ENCODE measurements at places on chromosomes 4 and X. TPM values are rescaled to one million over a fixed set of nuclear protein-coding genes. Genes with fewer than 3 reads are reported as not detected.
A peak's percentile ranks its signal among the peaks of the same experiment; 100 is the strongest.

GDPD2 gene
- not detected for total RNA-seq

BTK gene
- not detected for total RNA-seq

CXCL1 gene
- 414 TPM for total RNA-seq

DNA sequence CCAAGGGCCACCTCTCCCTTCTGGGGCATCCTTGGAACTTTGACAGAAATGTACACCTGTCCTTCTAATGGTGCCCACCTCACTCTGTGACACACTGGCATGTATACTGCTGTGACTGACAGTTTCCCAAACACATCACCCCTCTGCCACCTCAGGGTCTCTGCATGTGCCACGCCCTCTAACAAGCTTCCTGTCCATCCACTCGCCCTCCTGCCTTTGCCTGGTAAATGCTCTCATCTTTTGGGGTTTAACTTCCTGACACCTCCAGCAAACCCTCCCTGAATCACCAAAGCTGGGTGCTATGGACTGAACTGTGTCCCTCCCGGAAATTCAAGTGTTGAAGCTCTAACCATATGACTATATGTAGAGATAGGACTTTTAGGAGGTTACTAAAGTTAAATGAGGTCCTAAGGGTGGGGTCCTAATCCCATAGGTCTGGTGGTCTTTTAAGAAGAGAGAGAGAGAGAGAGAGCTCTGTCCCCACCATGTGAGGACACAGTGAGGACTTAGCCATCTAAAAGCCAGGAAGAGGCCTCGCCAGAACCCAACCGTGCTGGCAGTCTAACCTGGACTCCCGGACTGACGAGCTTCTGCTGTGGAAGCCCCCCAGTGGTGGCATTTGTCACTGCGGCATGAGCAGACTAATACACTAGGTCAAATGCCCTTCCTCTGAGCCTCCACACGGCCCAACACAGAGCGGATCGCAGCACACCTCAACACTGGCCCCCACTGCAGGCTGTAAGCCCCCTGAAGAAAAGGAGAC, 95.6 kb downstream of the AFAP1 start:
- DNase-seq = peak; percentile 62

EPGN gene
- total RNA-seq = 0.40 TPM

DNA sequence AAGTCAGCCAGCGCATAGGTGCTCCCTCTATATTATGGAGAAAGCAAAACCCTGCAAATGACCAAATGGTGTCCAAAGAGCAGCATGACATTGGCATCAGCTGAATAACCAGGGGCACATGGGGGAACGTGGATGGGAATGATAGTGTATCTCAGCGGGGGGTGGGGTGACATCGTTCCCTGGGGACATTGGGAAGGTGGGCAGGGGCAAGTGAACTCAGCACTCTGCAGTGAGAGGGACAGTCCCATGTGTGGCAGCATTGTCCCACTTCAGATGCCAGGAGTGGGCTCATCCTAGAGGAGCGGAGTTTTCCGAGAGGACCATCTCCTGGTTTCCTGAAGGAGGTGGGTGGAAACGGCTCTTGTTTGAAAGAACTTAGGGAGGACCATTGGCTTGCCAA, 64.8 kb downstream of the NELFA start:
- DNase-seq = no peak

DNA sequence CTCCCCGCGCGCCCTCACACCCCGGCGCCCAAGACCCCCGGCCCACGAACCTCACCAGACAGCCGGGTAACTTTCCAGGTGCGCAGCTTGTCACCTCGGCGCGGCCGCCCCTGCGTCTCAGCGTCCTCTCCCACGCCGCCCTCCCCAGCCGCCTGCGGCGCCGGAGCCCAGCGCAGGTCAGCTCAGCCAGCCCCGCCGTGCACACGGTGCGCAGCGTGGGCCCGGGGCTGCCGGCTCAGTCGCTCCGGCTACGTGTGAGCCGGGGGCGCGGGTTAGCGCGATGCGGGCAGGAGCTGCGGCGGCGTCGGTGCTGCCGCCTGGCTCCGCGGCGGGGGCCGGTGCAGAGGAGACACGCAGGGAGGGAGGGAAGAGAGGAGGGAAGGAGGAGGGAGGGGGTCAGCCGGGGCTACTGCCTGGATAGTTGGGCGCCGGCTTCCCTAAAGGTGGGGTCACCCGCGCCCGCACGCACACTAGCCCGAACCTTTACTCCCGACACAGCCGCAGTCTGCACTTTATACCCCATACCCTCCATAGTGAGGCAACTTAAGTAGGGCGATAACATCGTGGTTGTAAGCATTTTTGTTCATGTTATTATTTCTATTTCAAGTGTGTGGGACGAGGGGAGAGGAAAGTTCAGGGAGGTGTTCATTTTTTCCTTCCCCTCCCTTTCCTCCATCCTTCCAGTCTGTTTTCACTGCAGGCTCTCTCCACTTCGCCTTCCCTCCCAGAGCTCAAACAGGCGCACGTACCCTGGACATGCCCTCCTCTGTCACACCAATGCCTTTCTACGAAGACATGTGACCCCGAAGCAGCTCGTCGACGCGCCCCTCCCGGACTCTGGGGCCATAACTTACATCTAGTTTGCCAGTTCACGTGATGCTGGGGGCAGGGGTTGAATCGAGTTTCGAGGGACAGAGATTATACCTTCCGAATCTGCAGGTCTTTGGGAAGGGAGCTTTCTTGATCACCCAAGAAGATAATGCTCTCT, at the start of gene PRKG2:
PRKG2 (minus strand) TSS at position 342 of the 988 bp plus-strand sequence. CDS start 10,175 bp downstream, outside the sequence.
- DNase-seq = peak; percentile 11

- DNase-seq = peak; percentile 5
These were observed 134.9 kb upstream of the LEF1 start for GRCh38 chr4:108303488-108304177.

NUDT11 gene
- total RNA-seq = 1.3 TPM

DNA sequence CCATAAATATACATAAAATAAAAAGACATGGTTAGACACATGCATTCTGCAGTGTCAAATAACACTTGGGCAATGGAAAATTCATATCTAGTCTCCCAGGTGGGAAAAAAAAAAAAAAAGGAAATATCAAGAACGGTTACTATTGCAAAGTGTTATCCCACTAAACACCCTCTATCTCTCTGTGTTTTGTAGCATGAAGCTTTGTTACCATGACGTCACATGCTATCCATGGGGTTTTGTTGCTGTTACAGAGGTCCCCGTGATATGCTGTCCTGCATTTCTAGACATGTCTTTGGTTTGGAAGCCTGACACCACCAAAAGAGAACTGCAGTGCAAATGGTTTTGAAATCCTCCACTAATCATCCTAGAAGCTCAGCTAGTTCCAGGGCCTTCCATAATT, 50.7 kb upstream of the TLR3 start:
- DNase-seq = no peak

- DNase-seq = no peak
These were observed 8.6 kb downstream of the LCORL start for GRCh38 chr4:18012807-18013462.

DNA sequence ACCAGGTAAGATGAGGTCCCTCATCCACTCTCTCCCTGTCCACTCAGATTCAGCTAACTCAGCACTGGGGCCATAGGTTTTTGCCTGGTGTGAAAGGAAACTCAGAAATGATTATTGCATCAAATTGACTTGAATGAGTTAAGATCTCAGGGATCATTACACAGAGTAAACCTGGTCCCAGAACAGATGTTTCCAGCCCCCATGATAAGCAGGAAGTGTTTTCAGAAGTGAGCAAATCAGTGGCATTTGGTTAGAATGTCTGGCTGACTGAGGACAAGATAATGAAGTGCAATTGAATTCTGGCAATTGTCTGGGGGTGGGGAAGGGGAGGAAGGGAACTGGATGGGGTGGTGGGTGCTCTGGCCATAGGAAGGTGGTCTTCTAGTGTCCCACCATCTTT, 108.0 kb downstream of the CHIC2 start:
- no peak for DNase-seq

KCND1 gene
- 9.7 TPM for total RNA-seq

SATL1 gene
- not detected for total RNA-seq

DNA sequence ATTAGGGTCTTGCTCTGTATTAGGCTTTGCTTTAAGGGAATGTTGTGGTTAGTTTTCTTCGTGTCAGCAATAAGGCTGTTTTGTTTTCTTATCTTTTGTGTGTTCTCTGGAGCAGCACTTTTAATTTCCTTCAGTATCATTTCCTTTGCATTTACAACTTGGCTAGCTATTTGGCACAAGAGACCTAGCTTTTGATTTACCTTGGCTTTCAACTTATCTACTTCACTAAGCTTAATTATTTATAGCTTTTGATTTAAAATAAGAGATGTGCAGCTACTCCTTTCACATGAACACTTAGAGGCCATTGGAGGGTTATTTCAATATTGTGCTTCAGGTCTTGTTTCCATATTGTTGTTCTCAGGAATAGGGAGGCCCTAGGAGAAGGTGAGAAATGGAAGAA, 68.2 kb downstream of the FAT4 start:
- no peak for DNase-seq

DNA sequence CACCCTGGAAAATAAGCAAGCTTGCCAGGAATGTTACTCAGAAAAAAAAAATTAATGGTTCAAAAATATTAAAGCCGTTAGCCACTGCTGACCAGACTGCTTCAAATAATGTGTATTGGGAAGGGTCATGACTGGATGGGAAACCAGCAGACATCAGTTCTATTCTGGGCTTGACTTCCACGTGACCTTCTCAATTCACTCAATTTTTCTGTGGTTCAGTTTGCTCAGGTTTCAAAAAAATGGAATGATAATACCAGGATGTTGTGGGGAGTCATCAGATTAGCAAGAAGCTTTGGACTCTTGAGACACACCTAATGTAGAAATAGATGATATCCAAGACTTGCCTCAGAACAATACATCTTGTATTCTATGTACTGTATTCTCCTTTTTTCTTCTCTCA, 541.9 kb upstream of the BOD1L1 start:
- no peak for DNase-seq

GRCh38 chr4:133095591-133095990, 53.5 kb upstream of the PCDH10 start:
- no peak for DNase-seq

GRCh38 chrX:17616936-17617335, 120.4 kb upstream of the SCML1 start:
- DNase-seq = no peak

GRCh38 chr4:5887361-5888221, 5.3 kb downstream of the CRMP1 start:
- DNase-seq = no peak

- no peak for DNase-seq
These were observed 76.9 kb downstream of the PJA1 start for GRCh38 chrX:69088171-69088938.

GRCh38 chrX:150086371-150086770, 148.1 kb upstream of the EOLA2 start:
- DNase-seq = no peak

DNA sequence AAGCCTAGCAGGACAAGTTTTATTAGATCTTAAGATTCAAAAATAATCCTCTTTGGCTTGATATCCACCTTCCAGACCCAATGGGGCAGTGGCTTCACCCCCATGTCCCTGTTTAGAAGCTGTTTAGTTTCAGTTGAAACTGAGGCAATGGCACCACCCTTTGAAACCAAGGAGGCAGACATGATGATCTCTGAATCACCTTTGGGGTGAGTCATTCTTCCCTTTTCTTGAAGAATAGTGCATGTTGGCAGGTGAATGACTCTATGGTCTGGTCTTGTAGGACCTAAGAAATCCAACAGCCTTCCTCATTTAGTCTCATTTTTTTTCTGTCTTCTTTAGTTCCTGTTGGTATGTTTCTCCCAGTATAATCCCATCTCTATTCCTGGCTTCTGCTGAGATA, 29.5 kb upstream of the BMP15 start:
- no peak for DNase-seq

CT47B1 gene
- total RNA-seq = not detected

DNA sequence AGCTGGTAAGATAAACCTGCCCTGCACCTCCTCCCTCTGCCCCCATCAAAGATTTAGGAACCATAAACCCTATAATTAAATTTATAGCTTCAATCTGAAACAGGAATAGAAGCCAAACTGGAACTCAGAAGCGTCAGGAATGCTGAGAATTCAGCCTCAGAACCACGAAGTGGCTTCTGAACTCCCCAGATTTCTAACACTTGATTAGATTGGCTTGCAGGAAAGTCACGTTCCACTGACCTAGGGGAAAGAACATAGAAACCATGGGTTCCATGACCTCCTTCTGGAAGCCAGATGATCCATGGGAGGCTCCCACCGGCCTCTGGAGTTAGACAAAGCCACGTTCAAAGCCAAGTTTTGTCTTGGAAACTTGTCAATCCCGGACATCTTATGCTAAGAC, 356.5 kb downstream of the MID1IP1 start:
- no peak for DNase-seq

SEC24D gene
- 27.3 TPM for total RNA-seq

DNA sequence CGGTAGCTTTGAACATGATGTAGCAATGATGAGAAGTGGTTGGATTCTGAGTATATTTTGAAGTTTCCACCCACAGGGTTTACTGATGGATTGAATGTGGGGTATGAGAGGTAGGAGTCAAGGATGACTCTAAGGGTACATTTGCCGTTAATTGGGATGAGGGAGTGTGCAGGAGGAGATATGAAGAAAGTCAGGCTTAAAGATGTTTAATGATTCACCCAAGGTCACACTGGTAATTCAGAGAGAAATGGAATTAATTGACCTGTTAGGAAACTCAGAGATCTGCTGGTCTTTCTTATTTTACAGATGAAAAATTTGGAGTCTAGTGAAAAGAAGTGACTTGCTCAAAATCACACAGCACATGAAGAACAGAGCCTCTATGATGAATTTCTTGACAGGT, 390.7 kb downstream of the GBA3 start:
- no peak for DNase-seq

NAA15 gene
- total RNA-seq = 45.2 TPM

DNA sequence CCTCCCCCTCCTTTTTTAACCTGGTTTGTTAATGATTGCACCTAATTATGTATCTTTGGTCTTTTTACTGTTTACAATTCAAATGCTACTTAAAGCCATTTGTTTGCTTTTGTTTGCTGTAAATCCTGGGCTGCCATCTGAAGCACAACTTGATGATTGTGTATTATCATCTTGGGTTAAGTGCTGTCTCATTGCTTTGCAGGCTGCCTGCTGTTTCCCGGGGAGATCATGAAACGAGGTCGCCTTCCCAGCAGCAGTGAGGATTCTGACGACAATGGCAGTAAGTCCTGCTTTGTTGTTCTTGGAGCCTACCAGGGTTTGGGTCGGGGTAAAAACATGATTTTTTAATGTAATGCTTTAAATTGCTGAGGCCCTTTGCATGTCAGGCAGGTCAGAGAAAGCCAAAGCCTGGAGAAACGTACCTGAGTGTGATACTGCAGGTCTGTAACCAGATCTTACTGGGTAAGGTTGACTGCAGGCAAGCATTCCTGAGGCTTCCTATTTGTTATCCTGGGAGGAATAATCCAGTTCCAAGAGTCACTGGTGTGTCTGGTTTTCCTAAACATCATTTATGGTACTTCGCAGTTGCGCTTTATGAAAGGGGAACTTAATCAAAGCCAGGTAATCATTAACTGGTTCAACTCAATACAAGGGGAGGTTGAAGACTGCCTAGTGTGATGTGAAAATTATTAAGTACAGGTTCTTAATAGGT, 22.2 kb downstream of the JADE1 start:
- no peak for DNase-seq

ASB9 gene
- total RNA-seq = 10.8 TPM

DNA sequence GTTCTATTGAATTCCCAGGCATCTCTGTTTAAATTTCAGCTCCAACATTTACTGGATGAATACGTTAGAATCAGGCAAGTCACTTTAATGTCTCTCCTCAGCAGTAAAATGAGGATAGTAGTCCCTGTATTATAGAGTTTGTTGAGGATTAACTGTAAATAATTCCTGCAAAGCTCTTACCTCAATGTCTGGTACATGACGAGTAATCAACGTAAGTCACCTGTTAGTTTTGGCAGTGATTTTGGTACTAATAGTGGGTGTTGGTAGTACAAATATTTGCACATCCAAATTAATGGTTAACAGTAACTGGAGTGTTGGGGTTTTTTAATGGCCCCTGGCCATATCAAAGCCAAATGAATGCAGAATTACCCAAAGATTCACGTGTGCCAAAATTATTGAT, 189.8 kb upstream of the GALNT7 start:
- no peak for DNase-seq

All from Calu3 (cell line).